ENCODE measurements at places on chromosomes 2 and 18.

DNA sequence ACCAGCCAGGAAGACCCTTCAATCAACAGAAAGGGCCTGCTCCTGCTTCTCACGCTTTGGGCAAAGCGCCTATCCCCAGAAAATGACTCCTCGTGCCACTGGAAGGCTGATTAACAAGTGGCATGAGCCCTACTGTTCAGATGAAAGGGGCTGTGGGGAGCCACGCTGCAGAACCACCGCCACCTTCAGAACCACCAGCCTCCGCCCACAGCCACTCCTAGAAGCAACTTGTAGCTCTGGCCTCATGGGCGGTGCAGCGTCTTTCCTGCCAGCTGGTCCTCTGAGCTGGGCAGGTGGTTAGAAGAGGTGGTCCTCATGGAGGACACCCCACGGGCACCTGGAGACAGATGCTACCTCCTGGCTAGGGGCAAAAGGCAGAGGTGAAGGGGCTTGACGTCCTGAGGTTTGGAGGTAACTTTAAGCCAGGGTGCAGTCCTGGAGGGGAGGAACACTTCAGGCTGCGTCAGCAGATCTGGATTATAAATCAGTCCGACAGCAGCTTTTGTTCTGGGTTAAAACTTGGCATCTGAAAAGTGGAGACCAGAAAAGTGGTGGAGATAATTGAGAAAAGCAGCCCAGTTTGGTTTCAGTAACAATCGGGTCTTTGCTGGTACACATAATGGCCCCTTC is 861 bp upstream of the SEMA4C start:
- no peak for DNase-seq

DNA sequence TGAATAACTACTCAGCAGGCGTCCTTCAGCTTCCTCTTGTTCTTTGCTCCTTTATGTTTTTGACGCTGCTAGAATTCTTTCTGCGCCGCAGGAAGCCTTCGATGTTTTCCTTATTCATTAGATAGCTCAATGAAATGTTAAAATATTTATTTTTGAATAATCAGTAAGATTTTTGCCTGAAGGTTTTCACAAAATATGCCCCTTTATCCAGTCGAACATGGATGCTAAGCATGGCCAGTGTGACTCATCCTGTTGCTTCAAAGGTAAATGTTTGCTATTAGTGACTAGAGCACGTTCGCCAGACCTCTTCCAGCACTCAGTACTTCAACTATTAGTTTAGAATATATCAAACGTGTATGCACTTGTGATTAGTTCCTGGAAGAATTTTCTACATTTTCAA is 7.6 kb upstream of the MEIS1 start:
- DNase-seq, result no peak

- no peak for DNase-seq
These were observed 40.9 kb downstream of the LRATD1 start for GRCh38 chr2:14673351-14673875.

GRCh38 chr18:59123588-59124369 is 15.9 kb upstream of the SEC11C start:
- DNase-seq, result peak; percentile 93
